Sigmoid colon (tissue), 7 donors: ENCODE measurements at places on chromosomes 5 and 9. TPM values are rescaled to one million over a fixed set of nuclear protein-coding genes. Genes with fewer than 3 reads are reported as not detected.
A peak's percentile ranks its signal among the peaks of the same experiment; 100 is the strongest.

DNA sequence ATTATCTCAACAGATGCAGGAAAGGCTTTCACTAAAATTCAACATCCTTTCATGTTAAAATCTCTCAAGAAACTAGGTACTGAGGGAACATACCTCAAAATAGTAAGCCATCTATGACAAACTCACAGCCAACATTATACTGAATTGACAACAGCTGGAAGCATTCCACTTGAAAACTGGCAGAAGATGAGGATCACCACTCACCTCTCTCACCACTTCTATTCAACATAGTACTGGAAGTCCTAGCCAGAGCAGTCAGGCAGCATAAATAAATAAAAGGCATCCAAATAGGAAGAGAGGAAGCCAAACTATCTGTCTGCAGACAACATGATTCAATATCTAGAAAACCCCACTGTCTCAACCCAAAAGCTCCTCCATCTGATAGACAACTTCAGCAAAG, 203.6 kb upstream of the GRAMD2B start:
- H3K36me3 ChIP-seq: no peaks in the 10 kb centered on the region
- DNase-seq: no peak
- no peak overlapping the region for H3K27ac ChIP-seq
- no peak overlapping the region for H3K4me3 ChIP-seq

GRCh38 chr5:176980818-176981217, 25.8 kb downstream of the UIMC1 start:
- H3K27me3 ChIP-seq: no peaks in the 10 kb centered on the region
- peaks cover 13% of the 10 kb centered on the region for H3K36me3 ChIP-seq
- H3K27ac ChIP-seq: no peak overlapping the region
- no peak for DNase-seq
- no peak overlapping the region for H3K4me3 ChIP-seq
- no peaks in the 10 kb centered on the region for H3K4me1 ChIP-seq

DNA sequence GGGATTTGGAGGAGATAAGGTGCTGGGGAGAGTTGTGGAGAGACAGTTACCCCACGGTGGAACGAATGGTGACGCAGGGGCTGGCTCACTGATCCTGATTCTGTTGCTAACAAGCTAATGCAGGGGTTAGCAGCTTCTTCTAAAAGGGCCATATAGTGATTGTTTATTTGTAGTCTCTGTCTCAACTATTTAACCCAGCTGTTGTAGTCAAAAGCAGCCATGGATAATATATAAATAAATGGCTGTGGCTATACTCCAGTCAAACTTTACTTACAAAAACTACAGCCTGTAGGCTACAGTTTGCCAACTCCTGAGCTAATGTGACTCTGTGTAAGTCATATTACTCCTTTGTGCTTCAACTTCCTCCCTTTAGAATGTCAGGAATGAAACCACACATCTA, 21.8 kb downstream of the STOM start:
- H3K27ac ChIP-seq: peak overlapping the region; percentile 99
- H3K4me1 ChIP-seq: no peaks in the 10 kb centered on the region
- no peaks in the 10 kb centered on the region for H3K27me3 ChIP-seq
- H3K36me3 ChIP-seq: peaks cover 21% of the 10 kb centered on the region
- no peak for DNase-seq
- H3K4me3 ChIP-seq: no peak overlapping the region

The ADAM19 gene
- total RNA-seq: 23.5 TPM

The DIAPH1 gene
- total RNA-seq: 19.6 TPM
